T follicular helper cell (primary cell): ENCODE measurements at places on chromosomes 6 and 20.

DNA sequence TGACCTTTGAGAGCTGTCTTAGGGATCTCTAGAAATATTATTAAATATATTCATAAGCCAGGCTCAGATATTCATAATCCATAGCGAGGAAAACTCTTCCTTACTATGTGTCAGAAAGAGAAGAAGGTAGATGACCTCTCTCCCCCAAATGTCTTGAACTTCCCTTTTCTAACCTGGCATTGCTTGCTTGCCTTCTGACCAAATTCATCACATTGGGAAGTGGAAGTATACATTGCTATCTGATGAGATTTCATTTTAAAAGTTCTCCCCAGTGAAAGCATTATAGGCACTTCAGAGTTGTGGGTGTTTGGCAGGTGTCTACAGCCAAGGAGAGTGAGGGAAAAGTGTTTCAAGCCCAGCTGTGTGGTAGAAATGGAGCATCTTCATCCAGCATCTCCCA, 197.3 kb downstream of the ZFAND3 start:
- no peak for DNase-seq

- no peak for DNase-seq
These were observed 28.9 kb downstream of the TPD52L1 start for GRCh38 chr6:125182237-125183008.

DNA sequence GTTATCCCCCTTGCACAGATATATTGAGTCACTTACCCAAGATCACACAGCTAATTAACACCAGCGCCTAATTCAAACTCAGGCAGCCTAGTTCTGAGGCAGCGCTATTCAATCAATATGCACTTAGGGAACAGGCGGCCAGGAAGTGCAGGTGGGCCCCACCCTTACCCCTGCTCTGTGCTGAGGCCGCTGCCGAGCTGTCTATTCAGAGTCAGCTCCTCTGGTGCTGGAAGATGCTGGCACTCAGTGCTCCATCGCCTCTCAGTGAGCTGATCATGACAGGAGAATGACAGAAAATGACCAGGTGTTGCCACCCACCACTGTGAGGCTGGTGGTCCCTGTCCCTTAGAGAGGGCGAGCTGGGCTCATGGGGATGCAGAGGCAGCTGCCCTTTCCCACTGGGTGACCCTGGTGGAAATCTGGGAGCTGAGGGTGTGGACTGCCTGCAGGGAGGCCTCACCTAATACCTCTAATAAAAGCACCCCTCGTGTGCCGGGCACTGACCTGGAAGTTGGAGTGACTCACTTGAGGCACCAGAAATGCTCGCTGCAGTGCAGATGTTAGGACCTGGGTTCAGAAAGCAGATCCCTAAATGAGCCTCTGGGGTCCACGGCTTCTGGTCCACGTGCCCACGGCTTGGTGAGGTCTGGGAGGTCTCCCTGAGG, 42.5 kb upstream of the CD93 start:
- DNase-seq, result no peak

DNA sequence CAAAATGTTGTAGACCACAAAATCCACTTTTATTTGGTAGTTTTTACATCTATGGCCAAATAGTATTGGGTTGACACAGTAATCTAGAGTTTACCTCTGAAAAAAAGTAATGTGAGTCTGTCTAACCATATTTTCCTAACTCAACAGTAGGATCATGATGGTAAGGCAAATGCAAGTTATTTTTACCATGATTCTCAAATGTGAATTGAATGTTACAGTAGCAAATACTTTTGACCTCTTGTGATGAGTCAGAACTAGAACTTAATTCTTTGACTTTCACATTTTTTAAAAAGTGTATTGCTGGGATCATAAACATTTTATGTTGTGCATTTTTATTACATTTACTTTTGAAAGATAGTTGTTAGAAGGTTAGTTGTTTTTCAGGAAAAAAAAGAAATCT, 22.0 kb downstream of the RNF146 start:
- no peak for DNase-seq

GRCh38 chr6:142266060-142266459, 35.7 kb upstream of the ADGRG6 start:
- no peak for DNase-seq
